ENCODE measurements at places on chromosomes 3 and 15.
A peak's percentile ranks its signal among the peaks of the same experiment; 100 is the strongest.

DNA sequence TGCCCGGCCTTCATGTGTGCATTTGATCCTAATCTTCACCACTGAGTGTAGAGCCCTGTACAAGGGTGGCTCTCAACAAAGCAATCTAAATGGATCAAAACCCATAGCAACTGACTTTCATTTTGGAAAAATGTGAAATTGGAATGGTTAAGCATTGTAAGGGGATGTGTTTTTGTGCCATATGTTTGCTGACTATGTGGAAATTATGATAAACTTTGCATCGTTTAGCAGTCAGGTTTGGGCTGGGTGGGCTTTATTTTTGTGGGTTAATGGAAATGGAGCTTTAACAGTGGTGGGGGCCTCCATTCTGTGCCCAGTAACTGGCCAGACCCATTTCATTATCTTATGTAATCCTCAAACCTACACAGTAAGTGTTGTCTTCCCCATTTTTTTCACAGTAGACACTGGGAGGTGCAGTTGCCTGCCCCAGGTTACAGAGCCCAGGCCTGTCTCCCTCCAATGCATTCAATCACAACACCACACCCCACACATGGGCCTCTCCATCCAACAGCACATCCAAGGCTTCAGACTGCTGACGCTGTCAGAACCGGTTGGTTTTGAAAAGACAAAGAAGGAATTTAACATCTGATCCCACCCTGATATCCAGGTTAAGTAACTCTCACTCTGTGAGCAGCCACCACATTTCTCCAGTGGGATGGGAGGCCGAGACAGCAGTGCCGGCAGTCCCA, 136.3 kb upstream of the ABHD17C start:
- DNase-seq: no peak

DNA sequence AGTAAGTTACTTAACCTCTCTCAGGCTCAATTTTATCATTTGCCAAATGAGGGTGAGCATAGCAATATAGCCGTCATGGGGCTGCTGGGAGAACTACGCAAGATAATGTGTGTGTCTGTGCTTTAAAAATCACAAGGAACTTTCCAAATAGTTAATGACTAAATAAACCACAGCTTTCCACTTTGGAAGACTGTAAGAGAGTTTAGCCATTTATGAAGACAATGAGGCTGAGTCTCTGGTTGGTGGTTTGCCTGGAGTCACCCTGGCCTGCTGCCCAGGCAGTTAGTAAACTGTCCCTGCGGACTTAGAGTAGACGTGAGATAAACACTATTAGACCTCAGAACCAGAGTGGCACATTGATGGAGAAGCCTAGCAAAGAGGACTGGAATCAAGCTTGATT, 357.7 kb downstream of the CLSTN2 start:
- peak; percentile 91 for DNase-seq

- DNase-seq: peak; percentile 91
These were observed 109.4 kb upstream of the FGF7 start for GRCh38 chr15:49313650-49314049.

- DNase-seq: no peak
These were observed 13.6 kb upstream of the AHSG start for GRCh38 chr3:186599142-186599784.

- no peak for DNase-seq
These were observed 396.5 kb downstream of the FHIT start for GRCh38 chr3:60854791-60855190.

DNA sequence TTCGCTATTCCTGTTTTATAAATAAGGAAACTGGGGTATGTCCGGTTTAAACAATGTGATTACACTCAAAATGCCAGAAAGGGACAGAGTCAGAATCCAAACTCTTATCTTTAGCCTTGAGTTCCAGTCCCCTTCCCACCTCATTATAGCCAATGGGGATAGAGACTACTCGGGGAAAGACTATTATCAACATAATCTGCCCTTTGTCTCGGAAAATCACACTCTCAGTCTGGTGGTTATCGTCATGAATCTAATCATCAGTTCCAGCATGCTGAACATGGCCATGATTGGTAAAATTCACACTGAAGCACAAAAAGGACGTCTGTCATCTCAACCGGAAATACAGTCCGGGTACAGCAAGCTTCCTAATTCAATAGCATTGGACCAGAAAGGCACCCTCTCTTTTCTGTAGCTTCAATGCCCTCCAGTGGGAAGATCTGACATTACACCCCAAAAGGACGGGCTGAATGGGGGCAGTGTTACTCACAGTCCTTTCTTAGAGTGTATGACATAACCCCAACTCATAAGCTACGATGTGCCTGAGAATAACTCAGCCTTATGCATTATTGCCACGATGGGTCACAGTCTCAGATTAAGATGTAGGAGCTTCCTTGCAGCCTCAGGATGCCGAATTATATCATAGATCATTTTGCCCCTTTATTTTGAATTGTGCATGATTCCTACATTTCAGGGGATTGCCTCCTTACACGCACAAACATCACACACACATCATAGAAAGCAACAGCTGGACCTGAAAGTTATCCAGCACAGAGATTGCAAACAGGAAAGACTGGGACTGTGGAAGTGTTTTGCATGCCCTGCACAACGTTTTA, 390.4 kb upstream of the LMCD1 start:
- peak; percentile 58 for DNase-seq

GRCh38 chr15:94164971-94165370, 66.4 kb upstream of the MCTP2 start:
- no peak for DNase-seq

DNA sequence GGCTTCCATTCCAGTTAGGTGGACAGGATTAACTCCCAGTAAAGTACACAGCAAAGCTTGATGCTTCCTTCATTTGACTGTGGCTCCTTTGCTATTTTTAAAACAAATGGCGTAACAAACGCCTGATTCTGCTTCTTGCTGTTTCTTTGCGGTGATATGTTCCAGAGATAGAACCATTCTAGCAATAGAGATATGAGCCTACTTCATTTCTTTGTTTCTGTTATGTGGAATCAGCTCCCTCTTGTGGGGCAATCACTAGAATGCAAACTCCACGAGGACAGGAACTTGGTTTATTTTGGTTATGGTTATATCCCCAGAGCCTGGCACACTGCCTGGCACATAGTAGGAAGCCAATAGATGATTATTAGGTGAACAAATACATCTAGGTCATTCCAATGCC, 122.6 kb upstream of the SLC6A11 start:
- DNase-seq: no peak

- no peak for DNase-seq
These were observed 80.0 kb downstream of the THSD4 start for GRCh38 chr15:71195242-71195641.

DNA sequence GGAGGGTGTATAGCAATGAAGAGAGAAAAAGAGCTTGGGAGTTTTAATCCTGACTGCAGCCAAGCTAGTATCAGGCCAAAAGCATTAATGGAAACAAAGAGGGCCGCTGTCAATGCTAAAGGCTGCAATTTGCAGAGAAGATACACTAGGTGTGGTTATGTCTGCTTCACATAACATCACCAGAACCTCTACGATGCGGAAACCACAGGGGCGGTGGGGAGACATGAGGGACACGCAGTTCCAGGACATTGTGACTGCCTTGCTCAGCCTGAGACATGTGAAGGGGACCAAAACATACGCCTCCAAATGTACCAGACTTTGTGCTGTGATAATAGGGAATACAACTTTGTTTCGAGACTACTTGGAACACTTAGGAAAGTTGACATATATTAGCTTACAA, 88.4 kb downstream of the APBA2 start:
- no peak for DNase-seq

DNA sequence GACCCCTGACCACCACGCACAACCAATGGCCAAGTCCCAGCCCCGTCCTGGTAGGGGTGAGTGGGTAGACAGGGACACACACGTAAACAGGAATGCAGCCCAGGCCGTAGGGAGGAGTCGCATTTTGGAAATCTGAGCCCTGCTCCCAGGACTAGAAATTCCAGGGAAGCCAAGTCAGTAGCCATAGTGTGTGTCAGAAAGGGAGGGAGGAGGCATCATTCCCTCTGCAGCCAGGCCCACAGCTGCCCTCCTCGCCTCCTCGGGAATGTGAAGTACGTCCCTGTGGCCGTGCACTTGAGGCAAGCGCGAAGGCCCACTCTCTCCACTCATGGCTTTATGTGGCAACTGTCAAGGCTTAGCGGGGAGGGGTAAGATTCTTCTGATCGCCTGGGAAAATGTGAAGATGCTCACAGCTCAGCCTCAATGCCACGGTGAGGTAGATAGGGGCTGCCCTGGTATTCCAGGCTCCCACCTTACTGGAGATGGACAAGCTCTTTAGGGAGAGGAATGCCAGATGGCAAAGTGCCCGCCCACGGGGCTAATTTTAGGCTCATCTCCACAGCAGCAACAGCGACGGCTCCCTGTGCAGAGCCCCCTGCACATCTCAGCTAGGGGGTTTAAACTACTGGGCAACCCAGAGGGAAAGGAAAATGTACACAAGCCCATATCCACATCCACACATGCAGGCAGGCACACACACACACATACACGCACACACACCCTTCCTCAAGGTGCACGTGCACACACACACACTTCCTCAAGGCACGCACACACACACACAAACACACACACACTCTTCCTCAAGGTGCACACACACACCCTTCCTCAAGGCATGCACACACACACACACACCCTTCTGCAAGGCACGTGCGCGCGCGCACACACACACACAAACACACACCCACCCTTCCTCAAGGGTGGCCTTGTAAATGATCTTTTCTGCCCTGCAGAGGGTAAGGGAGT, 65.5 kb downstream of the ADCY5 start:
- DNase-seq: no peak

GRCh38 chr3:155664925-155665695, 79.8 kb downstream of the PLCH1 start:
- DNase-seq: peak; percentile 97

DNA sequence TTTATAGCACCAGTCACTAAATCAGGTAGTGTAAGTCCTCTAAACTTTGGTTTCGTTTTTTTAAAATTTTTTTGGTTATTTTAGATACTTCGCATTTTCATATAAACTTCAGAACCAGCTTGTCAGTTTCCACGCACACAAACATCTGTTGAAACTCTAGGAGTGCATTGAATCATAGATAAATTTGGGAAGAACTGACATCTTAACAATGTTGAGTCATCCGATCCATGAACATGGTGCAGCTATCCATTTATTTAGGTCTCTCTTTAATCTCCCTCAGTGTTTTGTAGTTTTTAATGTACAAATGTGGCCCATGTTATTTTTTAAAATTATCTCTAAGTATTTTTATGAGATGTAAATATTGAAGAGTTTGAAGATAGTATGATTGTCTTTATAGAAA, 17.7 kb downstream of the TICRR start:
- peak; percentile 19 for DNase-seq

DNA sequence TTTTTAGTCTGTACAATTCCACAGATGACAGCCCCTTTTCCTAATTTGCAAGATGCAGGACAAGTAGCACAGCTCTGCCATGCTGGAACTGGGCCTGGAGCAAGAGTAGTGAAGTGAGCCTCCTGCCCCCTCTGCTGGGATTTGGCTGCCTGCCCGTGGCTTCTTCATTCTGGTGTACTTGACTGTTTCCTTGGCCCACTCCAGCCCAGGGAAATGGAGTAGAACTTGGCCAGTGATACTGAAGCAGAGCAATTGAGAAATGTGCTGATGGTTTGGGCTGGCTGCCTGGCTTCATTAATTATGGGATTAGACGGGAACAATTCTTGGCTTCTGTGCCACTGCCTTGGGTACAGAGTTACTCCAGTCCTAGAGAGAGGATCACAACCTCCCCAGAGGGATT, 2.8 kb downstream of the GPD1L start:
- DNase-seq: peak; percentile 62

DNA sequence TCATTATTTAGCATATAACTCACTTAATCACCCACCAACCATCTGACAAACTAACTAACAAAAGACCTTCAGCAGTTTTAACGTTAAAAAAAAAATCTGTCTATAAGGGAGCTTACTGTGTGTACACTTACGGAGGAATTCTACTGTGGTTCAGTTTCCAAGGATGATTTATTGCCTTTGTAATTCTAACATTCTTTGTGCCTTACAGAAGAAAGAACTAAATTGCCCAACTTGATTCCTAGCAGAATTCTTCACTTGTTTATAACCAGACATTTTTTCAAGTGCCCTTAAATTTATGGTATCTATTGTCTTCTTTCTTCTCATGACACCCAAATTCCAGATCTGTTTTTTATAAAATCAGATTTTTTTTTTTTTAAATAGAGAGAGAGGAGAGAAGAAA, 119.7 kb upstream of the IGSF10 start:
- DNase-seq: peak; percentile 81

- DNase-seq: peak; percentile 73
These were observed 473.3 kb upstream of the NR2F2 start for GRCh38 chr15:95857124-95857757.

DNA sequence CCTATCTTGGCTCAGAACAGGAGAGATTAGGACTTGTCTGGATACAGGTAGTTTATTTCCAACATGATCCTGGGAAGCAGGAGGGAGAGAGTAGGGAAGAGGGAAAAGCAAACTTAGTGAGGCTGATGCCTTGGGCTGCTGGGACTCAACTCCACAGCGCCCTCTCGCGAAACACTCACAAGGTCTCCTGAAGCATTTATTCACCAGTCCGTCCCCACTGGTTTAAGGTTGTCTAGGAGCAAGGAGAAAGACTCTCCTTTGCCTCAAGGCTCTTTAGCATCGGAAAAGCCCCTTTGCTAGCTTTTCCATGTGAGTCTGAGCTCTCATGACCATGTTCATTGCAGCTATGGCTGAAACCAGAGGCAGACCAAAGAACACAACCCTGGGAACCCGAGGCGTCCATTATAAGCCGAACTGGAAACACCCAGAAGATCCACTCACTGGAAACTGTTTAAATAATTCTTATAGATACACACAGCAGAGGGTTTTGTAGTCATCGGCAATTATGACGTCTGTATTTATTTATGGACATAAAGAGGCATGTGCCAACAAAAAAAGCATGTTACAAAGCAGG, 244.5 kb downstream of the CD47 start:
- peak; percentile 77 for DNase-seq

DNA sequence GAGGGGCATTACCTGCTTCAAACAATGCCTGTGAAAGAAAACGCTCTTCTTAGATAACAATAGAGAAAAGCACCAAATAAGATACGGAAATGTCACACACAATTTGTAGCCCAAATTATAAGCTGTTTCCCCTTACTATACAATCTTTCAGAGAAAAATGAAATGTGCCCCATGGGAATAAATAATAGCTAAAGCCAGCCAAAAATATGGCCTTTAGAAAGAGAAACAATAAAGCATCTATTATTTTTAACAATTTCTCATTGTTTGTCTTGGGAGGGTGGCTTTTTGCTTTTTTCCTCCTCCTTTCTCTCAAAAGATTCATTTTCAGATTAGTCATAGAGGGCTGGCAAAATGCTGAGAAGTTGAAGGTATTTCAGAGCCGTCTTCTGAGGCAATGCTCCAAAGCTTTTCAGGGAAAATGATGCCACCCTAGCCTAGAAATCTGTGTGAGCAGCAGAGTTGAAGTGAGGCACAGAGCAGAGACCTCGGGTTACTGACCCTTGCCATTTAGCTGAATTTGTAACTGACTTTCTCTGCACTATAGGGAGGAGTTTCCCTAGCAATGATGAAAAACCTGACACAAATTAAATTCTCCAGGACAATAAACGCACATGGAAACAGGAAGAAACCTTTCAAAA, 86.3 kb upstream of the PRICKLE2 start:
- no peak for DNase-seq

All from foreskin fibroblast (primary cell).